ENCODE measurements at places on chromosomes 7 and 10.

- DNase-seq, result no peak
- no peak overlapping the region for H3K27ac ChIP-seq
- peaks cover 3% of the 10 kb centered on the region for H3K4me1 ChIP-seq
- no peak overlapping the region for H3K4me3 ChIP-seq
- H3K27me3 ChIP-seq, result no peaks in the 10 kb centered on the region
These were observed 21.8 kb upstream of the HIBADH start for GRCh38 chr7:27684491-27684890.

DNA sequence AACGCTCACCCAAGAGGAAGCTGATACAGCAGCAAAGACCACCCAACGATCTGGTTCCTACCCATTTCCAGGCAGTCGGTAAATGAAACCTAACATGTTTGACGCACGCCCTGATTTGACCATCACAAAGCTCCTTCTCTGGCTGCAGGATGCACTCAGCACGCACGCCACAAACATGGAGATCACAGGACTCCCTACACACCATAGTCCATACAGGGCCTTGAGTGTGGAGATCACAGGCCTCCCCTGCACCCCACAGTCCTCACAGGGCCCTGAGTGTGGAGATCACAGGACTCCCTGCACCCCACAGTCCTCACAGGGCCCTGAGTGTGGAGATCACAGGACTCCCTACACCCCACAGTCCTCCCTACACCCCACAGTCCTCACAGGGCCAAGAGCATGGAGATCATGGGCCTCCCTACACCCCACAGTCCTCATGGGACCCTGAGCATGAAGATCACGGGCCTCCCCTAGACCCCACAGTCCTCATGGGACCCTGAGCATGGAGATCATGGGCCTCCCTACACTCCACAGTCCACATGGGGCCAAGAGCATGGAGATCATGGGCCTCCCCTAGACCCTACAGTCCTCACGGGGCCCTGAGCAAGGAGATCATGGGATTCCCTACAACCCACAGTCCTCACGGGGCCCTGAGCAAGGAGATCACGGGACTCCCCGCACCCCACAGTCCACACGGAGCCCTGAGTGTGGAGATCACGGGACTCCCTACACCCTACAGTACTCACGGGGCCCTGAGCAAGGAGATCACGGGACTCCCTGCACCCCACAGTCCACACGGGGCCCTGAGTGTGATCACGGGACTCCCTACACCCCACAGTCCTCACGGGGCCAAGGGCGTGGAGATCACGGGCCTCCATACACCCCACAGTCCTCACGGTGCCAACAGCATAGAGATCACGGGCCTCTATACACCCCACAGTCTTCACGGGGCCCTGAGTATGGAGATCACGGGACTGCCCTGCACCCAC is 409.2 kb downstream of the DNAJB6 start:
- no peak for DNase-seq
- no peaks in the 10 kb centered on the region for H3K27me3 ChIP-seq
- no peak overlapping the region for H3K27ac ChIP-seq
- no peaks in the 10 kb centered on the region for H3K36me3 ChIP-seq
- no peaks in the 10 kb centered on the region for H3K4me1 ChIP-seq

DNA sequence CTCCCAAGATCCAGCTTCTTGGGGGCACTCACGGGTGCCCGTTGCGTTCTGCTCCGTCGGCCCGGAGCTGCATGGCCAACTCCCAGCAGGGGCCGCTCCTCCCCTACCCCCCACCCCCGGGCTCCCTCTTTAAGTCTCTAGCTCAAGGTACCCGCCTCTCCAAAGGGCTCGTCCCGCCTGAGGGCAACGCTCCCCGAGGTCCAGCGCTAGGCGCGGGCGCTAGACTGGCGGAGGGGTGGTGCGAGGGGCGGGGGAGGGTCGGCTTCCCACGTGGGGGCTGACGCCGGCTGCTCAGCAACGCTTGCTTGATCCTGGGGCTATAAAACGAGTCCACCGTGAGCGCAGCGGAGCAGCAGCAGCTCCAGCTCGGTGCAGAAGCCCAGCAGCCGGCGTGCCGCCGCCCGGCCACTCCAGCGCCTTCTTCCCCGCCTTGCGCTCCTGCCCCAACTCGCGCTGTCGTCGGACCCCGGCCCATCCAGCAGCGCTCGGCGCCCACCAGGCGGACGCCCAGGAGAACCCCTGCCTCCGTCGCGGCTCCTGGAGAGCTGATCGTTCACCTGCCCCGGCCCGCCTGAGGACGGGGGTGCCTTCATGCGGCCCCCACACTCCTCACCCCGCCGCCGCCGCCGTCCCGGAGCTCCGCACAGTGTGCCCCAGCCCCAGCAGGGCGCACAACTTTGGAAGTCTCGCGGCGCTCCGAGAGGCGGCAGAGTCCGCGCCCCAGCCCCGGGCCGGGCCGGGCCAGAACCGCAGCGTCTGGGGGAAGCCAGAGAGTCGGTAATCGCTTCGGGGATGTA is at the start of gene ADRA2A:
ADRA2A (plus strand) TSS at position 348 of the 797 bp plus-strand sequence. CDS start 968 bp downstream, outside the sequence.
- H3K27me3 ChIP-seq, result peaks cover 79% of the 10 kb centered on the region
- peaks cover 4% of the 10 kb centered on the region for H3K4me1 ChIP-seq
- no peaks in the 10 kb centered on the region for H3K36me3 ChIP-seq
- no peak within 1 kb of the TSS for H3K27ac ChIP-seq
- H3K4me3 ChIP-seq, result peak within 1 kb of the TSS; percentile 66

GRCh38 chr10:78868861-78869260 is 199.9 kb upstream of the ZMIZ1 start:
- H3K4me1 ChIP-seq, result no peaks in the 10 kb centered on the region
- no peaks in the 10 kb centered on the region for H3K36me3 ChIP-seq
- no peak for DNase-seq
- no peak overlapping the region for H3K4me3 ChIP-seq

GRCh38 chr10:78565841-78566240 is 502.9 kb upstream of the ZMIZ1 start:
- no peak overlapping the region for H3K27ac ChIP-seq
- peaks cover 31% of the 10 kb centered on the region for H3K27me3 ChIP-seq
- no peaks in the 10 kb centered on the region for H3K4me1 ChIP-seq
- H3K36me3 ChIP-seq, result no peaks in the 10 kb centered on the region
- no peak overlapping the region for H3K4me3 ChIP-seq
